LNCaP clone FGC (cell line): ENCODE measurements at places on chromosomes 5 and 9.

- no peak for DNase-seq
Measured at GRCh38 chr9:7176561-7176960, 418.8 kb downstream of the KDM4C start.

DNA sequence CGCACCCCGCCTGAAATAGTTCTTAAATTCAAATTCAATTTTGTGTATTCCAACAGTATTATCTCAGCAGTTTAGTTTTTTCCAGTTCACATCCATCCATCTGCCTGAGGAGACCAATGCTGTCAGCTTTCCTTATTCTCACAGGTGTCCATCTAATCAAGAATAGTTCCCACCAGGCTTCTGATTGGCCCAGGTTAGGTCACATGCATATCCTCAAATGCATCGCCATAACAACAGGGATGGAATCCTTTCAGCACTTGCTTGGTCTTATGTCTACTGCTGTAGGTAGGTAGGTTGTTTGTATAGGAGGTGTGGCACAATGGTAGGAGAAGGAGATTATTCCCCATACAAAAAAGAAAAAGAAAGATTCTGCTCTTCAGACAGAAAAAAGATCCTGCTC, 91.2 kb downstream of the UBE2R2 start:
- no peak for DNase-seq

- no peak for DNase-seq
Measured at GRCh38 chr5:159912033-159912800, 4.1 kb upstream of the ADRA1B start.

- DNase-seq, result no peak
Measured at GRCh38 chr5:56534102-56534829, 281.1 kb upstream of the MAP3K1 start.

- DNase-seq, result no peak
Measured at GRCh38 chr9:76433836-76434235, 25.1 kb upstream of the GCNT1 start.

DNA sequence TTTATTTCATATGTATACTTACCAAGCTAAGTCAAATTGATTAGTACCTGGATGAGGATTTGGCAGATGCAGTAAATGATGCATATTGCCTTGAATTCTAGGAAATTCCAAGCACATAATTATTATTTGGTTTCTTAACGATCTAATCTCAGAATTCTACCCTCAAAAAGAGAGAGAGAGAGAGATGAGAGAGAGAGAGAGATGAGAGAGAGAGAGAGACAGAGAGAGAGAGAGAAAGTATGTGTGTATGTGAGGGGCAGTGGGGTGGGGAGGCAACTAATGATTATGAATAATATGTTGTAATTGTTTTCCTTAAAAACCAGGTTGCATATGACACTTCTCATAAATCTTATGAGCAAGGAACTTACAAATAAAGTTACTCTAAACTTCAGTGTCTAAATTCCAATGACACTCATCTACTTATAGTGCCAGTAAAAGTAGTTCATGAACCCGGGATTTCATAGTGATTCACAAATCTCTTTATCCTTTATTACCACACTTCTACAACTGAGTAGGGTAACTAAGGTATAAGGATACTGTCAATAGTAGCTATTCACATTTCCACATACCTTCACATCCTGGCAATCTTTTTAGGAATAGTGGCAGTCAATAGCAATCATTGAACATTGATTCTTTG, 60.5 kb upstream of the EDIL3 start:
- no peak for DNase-seq

DNA sequence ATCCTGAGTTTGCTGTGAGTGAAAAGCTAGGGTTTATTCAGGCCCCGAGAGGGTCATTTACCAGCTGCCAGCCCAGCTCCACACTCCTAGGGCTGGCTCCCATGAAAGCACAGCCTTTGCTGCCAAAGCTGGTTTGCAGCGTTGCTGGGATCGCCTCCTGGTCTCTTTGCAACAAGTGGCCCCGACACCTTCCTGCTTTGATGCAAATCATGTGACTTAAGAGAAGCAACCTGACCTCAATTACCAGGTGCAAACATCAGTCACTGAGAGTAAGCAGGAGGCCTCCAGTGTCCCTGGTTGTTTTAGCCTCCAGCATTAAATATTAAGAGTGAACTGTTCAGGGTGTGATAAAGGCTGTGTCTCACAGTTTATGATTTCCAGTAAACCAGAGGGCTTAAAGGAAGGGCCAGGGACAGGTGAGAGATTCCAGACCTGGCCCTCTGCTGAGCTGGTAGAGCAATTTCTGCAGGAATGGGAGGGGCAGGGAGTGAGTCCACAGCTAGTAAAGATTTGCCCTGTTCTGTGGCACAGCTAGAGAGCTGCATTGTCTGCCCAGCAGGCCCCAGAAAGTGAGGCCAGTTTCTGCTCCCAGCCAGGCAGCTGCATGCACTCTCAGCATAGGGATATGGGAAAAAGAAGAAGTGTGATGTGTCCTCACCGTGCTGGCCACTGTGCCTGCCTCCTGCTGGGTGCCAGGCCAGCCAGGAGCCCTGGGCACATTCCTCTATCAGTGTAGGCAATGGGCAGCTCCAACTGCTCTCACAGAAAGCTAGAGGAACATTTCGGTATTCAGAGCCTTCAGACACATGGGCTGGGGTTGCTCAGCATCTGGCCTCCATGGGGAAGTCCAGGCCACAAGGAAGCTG, 58.0 kb downstream of the SLC22A5 start:
- DNase-seq, result no peak

DNA sequence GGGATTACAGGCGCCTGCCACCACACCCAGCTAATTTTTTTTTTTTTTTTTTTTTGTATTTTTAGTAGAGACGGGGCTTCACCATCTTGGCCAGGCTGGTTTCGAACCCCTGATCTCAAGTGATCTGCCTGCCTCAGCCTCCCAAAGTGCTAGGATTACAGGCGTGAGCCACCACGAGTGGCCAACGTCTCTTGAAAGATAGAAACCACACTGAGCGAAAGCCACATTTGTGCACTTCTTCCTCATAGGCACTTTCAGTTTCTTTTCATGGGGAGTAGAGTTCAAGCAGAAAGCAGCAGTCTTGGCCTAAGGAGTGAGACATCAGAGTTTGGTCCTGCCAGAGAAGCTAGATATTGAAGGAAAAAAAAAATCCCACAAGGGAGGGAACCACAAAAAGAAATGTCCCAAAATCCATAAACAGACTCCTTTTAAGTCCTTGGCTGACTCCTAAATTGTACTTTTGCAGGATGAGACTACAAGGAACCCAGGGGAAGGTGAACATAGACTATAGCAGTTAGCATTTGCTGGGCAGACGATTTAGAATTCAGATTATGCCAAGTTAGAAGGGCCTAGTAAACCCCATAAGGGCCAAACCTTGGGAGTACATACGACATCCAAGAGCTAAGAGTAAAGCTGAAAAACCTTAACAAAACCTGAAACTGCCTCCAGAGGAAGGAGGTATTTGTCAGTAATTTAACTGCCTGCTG, 43.9 kb upstream of the GLIPR2 start:
- DNase-seq, result no peak

DNA sequence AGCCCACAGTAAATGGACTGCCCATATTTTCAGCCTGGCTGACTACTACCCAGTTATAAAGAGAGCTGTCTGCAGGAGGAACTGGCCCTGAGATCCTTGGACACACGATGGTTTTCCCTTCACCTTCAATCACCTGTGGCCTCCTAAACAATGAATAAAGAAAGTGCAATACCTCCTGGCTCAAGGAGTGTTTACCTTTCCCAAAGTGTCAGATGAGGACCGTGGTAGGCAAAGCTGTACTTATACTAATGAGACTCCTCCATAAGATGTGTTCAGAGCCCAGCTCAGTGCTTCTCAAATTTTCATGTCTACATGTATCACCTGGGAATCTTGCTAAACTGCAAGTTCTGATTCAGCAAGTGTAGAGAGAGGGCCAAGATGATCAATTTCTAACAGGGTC, 284.5 kb upstream of the VLDLR start:
- DNase-seq, result no peak

DNA sequence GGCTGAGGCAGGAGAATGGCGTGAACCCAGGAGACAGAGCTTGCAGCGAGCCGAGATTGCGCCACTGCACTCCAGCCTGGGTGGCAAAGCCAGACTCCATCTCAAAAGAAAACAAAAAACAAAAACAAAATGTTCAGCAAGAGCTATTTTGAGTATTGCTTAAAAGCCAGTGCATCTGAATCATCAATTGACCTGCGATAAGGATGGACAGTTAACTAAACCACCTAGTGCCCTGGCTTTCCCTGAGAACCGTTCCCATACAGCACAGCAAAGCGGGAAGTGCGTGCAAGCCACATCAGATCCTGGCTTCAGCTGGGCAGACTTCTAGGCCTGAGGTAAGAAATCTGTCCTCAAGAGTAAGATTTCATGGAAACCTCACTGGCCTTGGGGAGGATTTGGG, 2.7 kb downstream of the DYNC2I2 start:
- no peak for DNase-seq

GRCh38 chr9:77991191-77991590, 40.4 kb downstream of the GNAQ start:
- DNase-seq, result no peak

GRCh38 chr9:94623253-94623652, 16.1 kb downstream of the FBP1 start:
- DNase-seq, result no peak

DNA sequence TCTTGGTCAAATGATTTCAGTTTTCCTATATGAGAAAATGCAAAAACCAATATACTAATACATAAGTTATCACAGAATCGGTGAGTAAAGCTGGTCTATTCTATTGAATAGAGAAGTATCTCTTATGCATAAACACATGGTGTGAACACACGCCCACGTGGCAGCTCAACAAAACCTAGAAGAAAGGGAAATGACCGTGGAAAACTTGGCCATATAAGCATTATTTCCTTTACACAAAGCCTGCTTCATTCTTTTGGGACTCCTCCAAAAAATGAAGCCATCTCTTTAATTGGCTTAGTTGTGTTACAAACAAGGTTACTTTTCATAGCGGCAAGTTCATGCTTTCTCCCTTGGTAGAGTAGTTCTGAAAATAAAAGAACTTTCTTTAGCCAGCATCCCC, 183.2 kb downstream of the TMEM161B start:
- DNase-seq, result no peak

- DNase-seq, result no peak
Measured at GRCh38 chr5:88503041-88503345, 234.3 kb upstream of the TMEM161B start.

DNA sequence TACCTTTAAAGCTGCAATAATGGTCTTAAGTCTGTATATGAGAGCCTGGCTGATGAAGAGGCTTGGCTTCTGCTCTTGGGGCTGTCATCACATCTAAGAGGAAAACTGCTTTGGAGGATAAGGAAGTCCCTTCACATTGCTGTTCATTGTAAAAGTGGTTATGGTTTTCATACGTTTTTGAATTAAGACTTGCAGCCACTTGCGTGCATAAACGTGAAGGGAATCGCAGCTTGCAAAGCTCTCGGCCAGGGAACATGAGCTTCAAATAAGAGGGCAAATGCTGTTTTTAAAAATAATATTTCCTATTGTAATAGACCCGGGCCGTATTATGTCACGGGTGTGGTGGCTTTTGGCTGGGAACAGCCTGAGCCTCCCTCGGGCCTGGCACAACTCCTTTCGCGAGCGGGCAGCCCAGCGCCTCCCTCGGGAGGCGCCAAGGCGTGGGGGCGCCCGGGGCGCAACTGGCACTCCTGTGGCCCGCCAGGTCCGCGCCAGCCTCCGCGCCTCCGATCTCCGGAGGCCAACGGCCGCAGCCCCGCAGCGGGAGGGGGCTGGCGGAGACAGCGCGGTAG, 538 bp upstream of the ARHGEF28 start:
- DNase-seq, result no peak

DNA sequence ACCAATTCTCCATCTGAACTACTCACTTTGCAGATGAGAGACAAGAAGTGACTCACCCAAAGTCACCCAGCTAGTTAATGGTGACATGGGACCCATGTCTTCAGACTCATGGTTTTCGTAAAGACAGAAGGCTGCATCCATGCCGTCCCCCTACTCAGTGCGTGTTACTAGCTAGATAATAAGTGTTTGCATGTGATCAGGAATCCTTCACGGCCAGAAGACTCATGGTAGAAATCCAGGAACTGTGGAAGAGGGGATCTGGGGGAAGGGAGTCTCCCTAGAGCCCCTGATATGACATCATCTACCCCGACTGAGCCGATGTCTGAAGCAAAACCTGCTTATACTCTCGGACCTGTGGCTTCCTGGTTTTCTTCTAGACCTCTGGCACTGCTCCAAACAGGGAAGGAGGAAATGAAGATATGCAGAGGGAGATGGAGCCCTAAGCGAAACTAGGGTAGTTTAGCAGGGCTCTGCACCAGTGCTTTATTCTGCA, 3.3 kb downstream of the RNF183 start:
- DNase-seq, result peak; percentile 22

- no peak for DNase-seq
Measured at GRCh38 chr5:159864885-159865691, 51.2 kb upstream of the ADRA1B start.

DNA sequence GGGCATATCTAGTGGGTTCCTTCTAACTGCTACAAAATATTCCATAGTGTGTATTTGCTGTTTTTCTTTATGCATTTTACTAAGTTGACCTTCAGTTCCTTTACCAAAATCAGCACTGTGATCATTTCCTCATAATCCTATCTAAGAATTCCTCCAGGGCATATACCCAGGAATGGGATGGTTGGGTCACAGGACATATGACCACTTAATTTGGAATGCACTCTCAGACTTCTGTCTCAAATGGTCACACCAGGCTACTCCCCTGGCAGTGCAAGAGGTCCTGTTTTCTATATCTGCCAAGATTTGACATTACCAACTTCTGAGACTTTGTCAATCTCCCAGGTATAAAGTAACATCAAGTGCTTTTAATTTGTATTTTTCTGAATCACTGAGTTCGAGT, 63.9 kb downstream of the ADAMTS12 start:
- DNase-seq, result no peak

DNA sequence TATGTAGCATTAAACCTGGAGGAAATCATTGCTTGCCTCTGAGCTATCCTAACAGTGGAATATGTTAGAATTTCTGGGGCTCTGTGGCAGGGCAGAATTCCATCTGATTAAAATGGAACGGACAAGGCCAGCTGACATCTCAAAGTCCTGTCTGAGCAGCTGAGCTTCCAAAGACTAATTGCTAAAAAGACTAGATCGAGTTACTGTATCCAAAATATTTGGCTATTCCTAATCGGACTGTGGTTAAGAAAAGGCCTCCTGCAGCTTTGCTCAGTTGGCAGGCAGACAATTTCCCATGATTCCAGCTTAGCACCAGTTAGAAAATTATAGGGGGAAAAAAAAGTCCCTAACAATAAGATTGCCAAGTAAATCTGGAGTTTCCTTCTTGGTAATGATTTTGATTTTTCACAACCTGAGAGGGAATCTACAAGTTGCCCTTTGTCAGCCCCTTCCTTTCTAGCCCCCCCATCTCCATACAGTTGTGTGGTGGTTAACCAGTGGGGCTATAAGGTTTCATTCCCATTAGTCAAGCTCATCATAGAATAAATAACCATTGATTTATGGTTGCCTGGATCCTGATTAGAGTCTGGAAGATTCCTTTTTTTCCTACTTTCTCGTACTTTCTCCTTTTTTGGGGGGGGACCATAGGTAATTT, 26.4 kb downstream of the PTGR1 start:
- DNase-seq, result no peak

- DNase-seq, result no peak
Measured at GRCh38 chr5:62477801-62478200, 65.2 kb downstream of the IPO11 start.
